ENCODE measurements at places on chromosomes 7 and 10.

DNA sequence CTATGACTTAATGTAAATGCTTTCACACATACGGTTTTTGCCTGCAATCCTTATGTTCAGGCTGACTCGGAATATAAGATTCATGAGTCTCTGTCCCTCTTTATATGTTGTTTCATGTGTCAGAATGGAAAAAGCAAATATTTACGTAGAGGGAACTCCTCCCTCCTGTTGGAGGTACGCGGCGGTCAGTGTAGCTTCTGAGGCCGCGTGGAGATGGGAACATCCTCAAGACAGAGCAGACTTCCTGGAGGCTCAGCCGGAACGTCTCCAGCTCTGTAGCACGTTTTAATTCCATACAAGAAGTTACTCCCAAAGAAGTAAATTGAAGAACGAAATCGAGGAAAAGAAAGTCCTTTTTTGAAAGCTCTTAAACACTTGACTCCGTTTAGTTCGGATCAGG, 248.3 kb downstream of the EBF3 start:
- DNase-seq, result no peak

DNA sequence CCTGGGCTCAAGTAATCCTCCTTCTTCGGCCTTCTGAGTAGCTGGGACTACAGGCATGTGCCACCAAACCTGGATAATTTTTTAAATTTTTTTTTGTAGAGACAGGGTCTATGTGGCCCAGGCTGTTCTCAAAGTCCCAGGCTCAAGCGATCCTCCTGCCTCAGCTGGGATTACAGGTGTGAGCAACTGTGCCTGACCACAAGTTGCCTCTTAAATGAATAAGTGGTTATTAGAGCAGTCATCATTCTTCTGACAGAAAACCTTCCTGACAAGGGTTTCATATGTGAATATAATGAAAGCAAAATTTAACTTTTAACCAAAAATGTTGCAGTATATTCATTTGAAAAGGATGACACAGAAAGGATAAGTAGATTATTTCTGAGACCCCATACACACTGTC, 532.5 kb downstream of the GRM8 start:
- DNase-seq, result no peak

DNA sequence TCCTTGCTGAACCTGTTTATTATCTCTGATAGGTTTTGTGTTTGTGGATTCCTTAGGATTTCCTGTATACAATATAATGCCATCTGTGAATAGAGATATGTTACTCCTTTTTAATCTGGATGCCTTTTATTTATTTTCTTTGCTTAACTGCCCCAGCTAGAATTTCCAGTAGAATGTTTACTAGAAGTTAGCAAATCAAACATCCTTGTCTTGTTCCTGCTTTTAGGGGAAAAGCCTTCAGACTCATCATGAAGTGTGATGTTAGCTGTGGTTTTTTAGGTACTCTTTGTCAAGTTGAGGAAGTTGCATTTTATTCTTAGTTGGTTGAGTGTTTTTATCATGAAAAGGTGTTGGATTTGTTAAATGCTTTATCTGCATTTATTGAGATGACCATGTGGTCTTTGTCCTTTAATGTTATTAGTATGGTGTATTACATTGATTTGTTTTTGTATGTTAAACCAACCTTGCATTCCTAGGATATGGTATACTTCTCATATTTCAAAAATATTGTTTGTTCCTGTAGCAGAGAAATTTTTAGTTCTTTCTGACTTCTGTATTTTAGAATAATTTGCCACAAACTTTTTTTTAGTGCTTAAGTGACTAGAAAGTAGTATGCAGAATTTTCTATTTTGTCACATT, 24.3 kb downstream of the PPP2R2D start:
- DNase-seq, result no peak

DNA sequence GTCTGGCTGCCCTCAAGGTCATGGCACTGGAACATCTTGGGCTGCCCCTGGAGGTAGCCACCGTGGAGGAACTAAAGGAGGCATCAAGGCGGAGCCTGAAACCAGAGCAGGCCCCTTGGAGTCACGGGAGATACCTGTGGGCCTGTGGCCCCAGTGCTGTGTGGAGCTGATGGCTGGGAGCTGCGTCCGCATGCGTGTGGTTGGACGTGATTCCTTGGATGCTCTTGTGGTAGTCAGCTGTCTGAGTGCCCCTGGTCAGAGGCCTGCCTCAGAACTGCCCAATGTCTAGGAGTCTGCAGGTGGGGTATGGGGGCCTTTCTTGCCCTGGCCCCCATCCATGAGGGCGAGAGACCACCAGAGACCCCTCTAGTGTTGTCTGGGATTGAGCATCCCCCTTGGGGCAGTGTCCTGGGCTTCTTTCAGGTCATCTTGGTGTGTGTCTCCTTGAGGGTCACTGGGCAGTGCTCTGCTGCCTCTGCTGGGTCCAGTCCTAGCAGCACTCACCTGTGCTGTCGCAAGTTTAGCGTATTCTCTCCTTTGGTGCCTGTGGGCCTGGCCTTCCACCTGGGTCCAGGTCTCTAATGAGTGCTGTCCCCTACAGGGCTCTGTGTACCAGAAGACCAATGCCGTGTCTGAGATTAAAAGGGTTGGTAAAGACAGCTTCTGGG, 8.1 kb downstream of the PGAM2 start:
- no peak for DNase-seq

DNA sequence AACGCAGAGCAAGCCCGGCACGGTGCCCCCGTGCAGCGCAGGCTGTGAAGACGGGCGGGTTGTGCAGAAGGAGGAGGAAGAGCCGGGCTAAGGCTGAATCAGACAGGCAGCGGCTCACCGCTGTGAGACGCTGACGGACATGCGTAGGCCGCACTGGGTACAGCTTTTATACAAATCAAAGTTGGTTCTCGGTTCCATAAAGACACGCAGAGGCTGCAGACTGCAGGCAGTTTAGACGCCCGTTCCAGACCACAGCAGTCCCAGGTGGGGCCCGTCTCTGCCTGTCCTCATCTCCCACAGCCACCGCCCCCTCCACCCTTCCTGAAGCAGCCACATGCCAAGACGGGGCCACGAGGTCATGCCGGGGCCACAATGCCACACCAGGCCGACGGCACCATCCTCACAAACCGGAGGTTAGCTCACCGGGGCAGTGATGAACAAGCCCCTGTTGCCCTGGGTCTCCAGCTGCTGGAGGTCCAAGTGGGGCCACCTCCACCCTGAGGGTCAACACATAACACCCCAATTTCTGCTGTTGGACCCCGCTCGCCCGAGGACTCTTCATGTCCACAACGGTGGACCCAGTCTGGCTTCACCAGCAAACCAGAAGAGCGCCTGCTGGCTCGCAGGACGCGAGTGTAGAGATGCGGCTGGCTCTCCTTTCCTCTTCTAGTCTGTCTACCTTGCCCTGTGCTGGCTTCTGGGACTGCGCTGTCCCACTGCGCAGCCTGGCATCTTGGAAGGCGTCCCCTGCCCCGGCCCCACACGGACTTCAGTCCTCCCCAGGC, 227.2 kb downstream of the ELFN1 start:
- DNase-seq, result no peak

DNA sequence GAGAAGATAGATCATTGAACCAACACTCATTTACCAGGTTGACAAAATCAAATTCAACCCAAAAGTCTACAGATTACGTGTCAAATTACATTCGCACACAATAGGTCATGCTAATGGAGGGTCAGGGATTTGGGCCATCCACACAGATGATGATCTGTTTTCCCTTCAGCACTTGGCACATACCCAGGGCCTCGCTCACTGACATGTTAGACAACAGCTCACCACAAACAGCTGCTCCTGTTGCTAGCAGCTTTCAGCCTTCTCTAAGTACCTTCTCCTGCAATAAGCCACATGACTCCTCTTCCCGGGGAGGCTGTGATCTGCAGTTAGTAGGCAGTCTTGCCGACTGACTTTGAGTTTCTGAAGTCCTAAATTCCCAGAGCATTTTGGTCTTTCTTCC, 18.4 kb downstream of the NKX2-3 start:
- DNase-seq, result no peak

- DNase-seq, result no peak
Measured at GRCh38 chr10:129914960-129915359, 49.1 kb downstream of the EBF3 start.

GRCh38 chr7:2148189-2148588, 84.6 kb downstream of the MAD1L1 start:
- DNase-seq, result no peak

- no peak for DNase-seq
Measured at GRCh38 chr10:25815236-25815635, 118.8 kb upstream of the MYO3A start.

DNA sequence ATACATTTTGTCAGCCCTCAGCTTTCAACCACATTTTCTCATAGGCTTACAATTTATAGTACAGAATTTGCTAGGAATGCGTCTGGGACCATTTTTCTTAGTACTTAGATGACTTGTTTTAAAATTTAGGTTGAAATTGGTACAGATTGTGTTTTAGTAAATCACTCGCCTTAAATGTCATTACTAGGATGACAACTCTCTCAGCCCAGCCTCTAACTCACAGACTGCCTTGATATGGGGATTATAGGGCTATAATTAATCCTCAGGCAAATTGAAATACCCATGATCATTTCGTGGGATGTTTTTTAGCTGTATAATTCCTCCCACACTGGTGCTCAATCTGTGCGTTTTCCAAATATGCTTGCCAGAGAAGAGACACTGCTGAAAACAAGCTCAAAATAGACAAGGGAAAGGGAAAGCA, 299.7 kb upstream of the AKR1E2 start:
- DNase-seq, result no peak

GRCh38 chr7:134176037-134176350, 48.9 kb downstream of the LRGUK start:
- no peak for DNase-seq

GRCh38 chr7:93838966-93839365, 51.6 kb downstream of the TFPI2 start:
- no peak for DNase-seq

- no peak for DNase-seq
Measured at GRCh38 chr10:99393036-99393435, 37.4 kb downstream of the GOT1 start.

DNA sequence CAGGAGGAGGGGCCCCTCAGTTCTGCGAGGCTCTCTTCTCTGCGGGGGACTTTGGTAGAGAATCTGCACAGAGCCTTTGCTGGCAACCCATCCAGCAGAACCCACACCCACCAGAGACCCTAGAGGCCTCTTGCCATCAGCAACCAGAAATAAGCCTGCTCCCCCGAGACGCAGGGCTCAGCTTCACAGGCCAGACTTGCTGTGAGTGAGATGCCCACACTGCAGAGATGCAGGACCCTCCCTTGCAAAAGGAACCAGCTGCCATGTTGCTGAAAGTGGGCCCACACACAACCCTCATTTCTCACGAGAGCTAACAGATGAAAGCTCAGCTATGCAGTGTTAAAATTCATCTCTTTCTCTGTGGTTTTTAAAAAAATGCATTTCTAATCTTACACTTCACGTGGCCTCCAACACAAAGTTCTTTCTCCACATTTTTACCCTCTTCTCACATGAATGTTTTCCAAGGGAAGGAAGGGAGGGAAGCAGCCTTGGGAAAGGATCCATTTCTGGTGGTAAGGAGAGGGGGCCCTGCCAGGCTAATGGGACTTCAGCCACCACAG, 171.6 kb downstream of the CCDC3 start:
- no peak for DNase-seq

DNA sequence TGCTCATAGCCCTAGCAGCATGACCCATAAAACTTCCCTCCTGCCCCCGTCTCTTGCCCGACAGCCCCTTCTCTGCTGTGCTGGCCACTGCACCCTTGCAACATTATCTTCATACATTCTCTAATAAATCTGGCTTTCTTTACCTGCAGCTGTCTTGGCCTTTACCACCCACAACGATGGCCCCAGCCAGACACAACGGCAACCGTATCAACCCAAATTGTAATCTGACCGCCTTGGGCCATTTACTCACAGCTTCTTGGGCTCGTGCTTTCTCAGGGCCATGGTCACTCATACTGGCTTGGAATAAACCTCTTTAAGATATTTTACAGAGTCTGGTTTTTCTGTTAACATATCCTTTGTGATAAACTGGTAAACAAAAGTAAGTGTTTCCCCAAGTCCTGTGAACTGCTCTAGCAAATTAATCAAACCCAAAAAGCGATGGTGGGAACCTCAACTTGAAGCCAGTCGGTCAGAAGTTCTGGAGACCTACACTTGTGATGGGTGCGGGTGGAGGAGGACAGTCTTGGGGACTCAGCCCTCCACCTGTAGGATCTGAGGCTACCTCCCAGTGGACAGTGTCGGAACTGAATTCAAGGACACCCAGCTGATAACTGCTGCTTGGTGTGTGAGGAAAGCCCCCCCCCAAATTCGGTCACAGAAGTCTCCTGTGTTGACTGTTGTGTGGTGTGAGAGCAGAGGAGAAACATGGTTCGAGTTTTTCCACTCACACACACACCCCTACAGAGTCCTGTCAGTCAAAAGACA, 87.6 kb upstream of the ATP6V0A4 start:
- no peak for DNase-seq

DNA sequence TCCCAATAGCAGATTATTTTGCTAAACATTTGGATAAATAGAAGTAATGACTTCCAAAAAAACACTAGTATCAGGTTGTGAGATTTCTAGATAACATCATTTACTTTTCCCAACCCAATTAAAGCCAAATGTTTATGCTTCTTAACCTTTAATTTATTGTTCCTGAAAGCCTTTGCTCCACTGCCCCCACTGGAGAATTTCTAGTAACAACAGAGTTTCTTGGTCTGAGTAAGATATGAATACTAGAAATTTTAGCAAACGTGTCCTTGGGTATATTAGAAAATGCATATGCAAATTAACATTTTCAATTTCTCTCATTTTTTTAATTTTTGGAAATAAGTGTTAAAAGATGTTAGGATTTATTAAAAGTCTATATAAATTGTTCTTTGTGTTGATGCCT, 958.0 kb upstream of the PHF14 start:
- no peak for DNase-seq

DNA sequence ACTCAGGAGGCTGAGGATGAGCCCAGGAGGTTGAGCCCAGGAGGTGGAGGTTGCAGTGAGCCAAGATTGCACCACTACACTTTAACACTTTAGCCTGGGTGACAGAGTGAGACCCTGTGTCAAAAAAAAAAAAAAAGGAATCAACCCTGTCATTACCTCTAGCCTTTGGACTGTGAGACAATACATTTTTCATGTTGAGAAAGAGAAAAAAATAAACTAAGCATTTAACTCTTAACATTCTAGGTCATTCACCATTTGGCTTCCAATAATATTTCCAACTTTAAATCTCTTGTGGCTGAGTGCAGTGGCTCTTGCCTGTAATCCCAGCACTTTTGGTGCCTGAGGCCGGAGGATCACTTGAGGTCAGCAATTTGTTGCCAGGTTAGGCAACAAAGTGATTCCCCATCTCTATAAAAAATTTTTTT, 41.9 kb upstream of the TPST1 start:
- DNase-seq, result no peak

GRCh38 chr10:62008946-62009345, 107.4 kb downstream of the ARID5B start:
- no peak for DNase-seq

DNA sequence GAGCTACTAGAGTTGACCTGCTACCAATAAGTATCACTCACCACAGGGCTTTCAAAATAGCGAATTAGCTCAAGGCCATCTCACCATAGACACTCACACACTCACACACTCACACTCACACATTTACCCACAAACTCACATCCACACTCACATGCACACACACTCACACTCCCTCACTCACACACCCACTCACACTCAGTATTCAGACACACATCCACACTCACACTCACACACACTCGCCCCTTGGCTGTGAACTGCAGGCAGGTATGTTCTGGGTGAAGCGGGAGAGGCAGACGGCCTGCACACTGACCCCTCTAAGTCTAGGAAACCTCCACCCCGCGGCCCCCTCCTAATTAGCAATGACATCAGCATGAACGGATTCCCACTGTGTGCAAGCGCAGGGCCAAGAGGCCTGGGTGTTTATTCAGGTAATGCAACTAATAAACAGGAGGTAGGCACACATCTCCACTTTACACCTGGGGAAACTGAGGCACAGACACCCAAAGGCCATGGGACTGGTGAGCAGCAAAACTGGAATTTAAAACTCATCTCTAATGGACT, 94.6 kb downstream of the ADARB2 start:
- DNase-seq, result no peak
